CD8-positive, alpha-beta T cell (primary cell): ENCODE measurements at places on chromosomes 7 and 10.

GRCh38 chr7:3778345-3778744 is 477.3 kb downstream of the SDK1 start:
- no peak for DNase-seq

DNA sequence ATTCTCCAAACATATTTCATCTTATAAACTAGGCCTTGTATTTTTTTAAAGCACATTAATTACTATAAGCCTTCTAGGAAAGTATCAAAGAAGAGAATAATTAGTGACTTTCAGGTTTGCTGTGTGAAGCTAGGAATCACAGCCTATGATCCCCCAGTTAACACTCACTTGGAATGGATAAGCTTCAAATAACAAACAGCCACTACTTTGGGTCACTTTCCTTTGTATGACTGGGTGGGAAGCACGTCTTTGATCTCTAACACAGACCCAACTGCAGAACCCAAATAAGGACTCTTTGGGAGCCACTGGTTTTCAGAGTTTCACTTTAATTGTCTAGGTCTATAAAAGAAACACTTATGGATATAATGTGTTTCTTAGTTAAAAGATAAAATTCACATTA is 769.3 kb downstream of the MAGI2 start:
- no peak for DNase-seq

- DNase-seq = no peak
These were observed 453.2 kb downstream of the TNS3 start for GRCh38 chr7:47128700-47129099.

DNA sequence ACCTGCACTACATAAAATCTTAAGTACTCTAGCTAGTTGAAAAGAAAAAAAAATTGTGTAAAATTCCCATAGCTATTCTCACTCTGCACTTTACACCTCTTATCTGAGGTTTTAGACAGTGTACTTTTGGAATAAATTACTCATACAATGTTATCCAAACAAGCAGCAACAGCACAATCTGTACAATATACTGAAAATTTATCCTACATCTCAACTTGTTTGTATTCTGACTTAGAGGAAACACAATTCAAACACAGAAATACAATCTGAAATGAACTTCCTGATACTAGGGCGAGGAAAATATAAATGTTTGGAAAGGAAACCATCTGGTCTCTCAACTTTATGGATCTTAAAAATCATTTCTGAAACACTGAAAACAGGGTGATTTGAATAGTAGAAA is 381.7 kb downstream of the THSD7A start:
- no peak for DNase-seq

GRCh38 chr7:51644216-51644615 is 327.6 kb upstream of the COBL start:
- DNase-seq = no peak

DNA sequence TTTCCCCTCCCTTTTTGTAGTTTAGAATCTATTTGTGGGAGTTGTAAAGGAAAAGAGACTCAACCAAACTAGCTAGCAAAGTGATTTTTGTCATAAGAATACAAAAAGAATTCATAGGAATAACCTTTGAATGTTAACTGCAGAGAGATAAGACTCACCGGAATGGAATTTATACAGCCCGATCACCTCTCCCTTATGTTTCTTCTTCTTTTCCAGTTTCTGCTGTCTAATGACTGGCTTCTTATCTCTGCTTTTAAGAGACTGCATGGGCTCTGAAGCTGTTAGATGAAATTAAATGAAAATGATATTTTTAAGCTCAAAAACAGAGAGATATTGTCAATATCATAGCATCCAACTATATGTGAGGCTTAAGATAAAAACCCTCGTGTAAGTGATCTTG is 1095.9 kb downstream of the REEP3 start:
- DNase-seq = no peak

DNA sequence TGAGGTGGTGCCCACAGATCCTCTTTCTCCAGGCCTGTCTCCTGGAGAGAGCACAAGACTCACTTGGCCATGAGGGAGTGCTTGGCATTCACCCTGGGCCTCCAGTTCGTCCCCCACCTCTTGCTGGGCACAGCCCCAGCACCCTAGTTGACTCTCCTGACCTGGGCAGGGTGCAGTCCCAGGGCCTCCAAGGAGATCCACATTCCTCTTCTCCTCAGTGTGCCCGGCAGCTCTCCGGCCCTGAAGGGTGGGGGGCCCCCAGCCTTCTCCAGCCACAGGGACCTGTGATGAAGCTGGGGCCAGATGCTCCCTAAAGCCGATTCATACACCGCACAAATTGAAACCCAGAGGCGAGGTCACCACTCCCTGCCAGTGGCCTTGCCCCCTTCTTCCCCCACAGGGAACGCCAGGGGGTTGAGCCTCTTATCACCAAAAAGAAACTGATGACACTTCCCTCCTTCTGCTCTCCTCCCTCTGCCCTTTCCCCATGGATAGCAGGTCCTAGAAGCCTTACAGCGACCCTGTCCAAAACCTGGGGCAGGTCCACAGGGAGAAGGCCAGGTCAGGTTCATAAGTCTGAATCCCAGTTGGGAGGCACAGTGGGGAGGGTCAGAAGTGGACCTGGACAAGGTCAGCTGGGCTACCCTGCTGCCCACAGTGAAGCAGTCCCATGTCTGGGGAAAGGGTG is 3.1 kb downstream of the EN2 start:
- no peak for DNase-seq

DNA sequence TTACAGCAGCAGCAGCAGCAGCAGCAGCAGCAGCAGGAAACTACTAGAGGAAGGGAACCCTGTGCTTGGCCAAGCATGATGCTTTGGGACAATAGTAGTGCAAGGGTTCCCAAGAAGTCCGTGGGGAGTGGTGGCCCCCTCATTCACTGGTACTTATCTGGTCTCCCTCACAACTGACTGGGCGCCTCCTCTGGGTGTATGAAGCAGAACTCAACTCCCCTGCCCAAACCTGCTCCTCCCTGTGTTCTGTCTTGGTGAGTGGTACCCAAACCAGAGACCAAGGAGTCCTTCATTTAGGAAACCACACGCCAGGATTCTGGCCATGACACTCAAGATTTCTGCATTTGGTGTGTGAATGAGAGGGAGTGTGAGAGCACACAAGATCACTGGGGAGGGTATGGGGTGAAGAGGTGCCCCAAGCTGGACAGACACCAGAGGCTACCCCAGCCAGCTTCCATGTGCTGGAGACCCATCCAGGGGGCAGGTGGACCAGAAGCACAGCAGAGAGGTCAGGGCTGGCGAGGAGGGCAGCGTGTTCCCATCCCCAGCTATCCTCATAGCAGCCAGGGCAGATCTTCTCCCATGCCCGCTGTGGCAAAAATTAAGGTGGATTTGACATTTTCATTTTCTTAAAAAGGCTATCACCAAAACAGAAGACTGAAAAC is 10.6 kb upstream of the ZNF777 start:
- DNase-seq = no peak

DNA sequence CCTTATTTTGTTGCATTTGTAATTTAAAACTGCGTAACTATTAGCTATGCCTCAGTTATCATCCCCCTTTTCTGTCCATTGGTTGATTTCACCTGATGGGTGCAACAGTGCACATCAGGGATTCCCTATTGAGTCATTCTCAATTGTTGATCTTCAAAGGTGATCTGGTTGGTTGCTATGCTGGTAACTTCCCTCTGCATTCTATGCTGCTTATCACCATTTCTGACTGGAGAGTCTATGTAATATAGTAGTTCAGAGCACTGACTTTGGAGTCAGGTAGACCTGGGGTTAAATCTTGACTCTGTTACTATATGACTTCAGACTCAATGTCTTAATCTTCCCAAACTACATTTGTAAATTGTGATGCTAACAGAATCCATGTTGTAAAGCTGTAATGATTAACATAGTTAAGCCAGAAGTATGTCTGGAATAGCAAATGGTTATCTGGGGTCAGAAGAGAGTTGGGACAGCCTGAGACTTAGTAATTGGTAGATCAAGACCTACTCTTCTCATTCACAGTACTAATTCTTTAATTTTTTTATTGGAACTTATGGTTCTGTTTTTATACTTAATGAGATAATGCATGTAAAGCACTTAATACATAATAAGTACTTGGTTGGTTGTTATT is 38.1 kb downstream of the EXOC6 start:
- DNase-seq = no peak

- DNase-seq = no peak
These were observed 56.4 kb upstream of the GNAI1 start for GRCh38 chr7:80078159-80078731.

DNA sequence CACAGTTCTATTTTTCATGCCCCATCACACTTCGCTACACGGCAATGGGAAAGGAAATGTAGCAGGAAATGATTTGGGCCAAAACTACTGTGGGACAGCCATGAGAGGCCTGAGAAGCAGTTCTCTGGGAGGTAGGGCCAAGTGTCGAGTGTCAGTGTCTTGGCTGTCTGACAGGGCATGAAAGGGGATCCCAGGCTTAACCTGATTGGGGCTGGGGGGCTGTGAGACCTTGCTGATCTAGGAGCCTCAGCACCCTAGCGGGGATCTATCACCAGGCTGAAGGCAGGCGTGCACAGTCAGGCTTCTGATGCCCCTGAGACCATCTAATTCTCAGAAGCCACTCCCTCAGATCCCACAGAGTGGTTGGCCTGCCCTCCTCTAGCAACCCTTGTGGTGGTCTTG is 58.2 kb upstream of the SLC25A13 start:
- no peak for DNase-seq

DNA sequence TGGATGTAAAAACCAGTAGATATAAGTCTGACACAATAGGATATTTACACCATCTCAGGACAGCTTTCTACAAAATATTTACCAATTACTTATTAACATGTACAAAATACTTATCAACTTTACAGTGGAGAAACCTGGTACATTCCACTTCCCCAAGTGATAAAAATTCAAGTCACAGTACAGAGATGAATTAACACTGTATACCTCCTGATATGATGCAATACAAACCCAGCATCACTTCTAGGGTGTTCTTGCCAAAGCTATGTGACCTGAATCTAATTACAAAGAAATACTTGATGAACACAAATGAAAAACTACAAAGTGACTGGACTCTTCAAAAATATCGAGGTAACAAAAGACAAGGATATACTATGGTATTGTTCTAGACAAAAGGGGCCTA is 156.4 kb upstream of the FGFR2 start:
- no peak for DNase-seq

DNA sequence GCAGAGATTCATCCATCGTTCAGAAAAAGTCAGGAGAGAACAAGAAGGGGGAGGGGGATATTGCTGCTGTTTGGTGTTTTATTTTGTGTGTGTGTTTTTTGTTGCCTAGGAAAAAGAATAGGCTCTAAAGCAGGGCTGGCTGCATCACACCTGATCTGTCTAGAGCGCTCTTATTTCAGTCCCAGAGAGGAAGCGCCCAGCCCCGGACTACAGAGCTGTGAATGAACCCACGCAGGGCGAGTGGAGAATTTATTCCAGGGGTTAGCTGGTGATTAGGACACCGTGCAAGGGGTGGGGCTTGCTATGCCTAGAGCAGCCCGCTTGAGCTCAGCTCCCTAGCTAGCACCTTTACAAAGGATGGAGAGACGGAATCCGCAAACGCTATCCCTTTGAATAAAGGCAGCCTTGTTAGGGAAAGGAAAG is 621 bp upstream of the FAM13C start:
- DNase-seq = no peak

GRCh38 chr10:17805330-17805729 is 3.8 kb upstream of the MRC1 start:
- DNase-seq = no peak
